ENCODE measurements at places on chromosomes 16 and 17.

- DNase-seq, result no peak
Measured at GRCh38 chr17:37755455-37755854, 10.6 kb upstream of the HNF1B start.

DNA sequence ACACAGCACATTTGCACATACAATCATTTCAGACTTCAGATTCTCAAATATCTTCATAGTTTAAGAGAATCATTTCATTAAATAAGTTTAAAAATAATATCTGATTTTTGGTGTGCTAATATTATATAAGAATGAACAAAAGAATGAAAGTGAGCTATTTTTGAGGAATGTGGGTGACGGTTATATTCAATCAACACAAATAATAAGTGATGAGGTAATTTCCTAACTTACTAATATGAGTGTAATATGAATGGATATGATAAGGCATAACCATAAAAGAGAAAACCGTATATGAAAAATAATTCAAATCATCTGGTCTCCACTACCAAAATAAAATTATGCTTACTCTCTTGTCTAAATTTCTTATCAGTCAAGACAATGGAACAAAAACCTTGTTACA, 68.4 kb upstream of the NACA2 start:
- no peak for DNase-seq

- peak; percentile 59 for DNase-seq
Measured at GRCh38 chr17:10061111-10061845, 137.1 kb downstream of the GAS7 start.

DNA sequence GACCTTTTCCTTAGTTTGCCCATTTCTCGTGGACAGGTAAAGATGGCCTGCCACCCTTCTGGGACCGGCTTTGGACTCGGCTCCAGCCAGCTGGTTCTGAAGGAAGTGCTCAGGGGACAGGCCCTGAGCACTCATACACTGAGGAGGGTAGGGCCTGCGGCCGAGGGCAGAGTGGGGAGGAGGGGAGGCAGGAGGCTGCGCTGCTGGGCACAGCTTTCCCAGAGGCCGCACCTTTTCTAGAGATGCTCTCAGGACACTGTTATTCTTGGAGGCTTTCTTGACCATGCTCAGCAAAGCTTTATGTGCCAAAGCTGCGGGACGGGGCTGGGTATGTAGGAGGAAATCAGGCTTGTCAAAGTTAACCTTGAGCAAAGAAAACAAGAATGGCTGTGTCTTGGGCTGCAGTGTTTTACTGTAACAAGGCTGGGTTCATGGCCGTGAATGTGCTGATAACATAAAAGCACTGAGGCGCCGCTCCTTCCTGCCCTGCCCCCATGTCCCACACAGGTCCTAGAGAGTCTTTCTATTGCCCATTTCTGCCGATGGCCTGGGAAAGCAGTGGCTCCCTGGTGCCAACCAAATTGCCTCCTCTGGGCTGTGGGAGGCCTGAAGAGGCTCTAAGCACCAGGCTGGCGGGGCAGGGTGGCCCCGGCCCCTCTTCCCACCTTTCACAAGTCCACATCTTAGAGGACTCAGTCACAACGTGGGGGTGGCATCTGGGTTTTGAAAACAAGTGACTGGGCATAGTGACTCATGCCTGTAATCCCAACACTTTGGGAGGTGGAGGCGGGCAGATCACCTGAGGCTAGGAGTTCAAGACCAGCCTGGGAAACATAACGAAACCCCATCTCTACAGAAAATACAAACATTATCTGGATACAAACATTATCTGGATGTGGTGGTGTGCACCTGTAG, 22.3 kb upstream of the TIMP2 start:
- no peak for DNase-seq

DNA sequence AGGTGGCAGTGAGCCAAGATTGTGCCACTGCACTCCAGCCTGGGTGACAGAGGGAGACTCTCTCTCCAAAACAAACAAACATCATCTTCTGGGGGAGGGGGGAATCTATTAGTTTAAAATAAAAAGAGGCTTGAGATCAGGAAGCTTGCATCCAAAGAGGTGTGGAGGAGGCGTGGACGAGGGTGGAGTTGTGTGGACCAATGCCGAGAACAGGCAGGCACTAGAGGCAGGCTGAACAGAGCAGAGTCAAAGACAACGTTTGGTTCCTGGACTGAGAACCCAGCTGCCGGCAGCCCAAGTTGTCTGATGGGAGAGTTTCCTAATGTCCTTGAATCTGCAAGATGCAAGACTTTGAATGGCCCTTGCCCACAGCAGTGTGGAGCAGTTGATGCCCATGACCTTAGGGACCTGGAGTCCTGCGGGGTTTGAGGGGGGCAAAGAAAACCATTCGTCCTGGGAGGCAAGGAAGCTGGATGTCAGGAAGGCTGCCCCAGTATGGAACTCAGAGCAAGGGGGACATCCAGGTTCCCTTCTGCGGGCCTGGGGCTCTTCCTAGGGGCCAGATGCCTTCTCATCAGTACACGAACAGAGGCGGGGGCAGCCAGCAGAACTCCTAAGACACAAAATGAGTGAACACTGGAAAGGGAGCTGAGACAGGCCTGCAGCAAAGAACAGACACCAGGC, 9.2 kb downstream of the TBC1D16 start:
- no peak for DNase-seq

GRCh38 chr17:29753845-29754439, 131.2 kb upstream of the CORO6 start:
- no peak for DNase-seq

DNA sequence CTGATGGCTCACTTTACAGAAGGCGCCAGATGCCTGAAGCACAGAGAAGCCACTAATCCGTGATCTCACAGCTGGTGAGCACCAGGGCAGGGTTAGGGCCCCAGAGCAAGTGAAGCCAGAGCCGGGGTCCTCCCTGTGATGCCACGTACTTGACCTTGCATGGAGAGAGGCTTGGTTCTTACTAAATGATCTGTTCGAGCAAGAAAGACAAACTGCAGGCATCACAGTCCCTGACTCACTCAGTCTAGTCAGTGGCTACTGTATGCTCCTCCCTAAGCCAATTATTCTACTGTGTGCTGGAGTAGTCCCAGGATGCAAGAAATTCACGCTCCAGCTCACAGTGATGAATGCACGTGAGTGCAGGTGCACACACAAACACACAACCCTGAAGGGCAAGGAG, 55.4 kb downstream of the SDK2 start:
- DNase-seq, result no peak

Data from renal pelvis (tissue), 12 donors.